ENCODE measurements at places on chromosomes 3 and 15. TPM values are rescaled to one million over a fixed set of nuclear protein-coding genes. Genes with fewer than 3 reads are reported as not detected.

LTK gene
- 5.4 TPM for total RNA-seq

CHRM5 gene
- total RNA-seq: not detected

CAPN3 gene
- total RNA-seq: 0.54 TPM

PKM gene
- total RNA-seq: 1,606 TPM

PLA1A gene
- not detected for total RNA-seq

TMEM62 gene
- 2.8 TPM for total RNA-seq

FANCD2OS gene
- total RNA-seq: not detected

ATR gene
- total RNA-seq: 28.3 TPM

XCR1 gene
- not detected for total RNA-seq

CHRNA7 gene
- 3.7 TPM for total RNA-seq

CKMT1B gene
- 1.6 TPM for total RNA-seq

MAP1A gene
- total RNA-seq: 83.8 TPM

SLC38A3 gene
- 0.31 TPM for total RNA-seq

CILP gene
- 0.04 TPM for total RNA-seq

TP63 gene
- 4.9 TPM for total RNA-seq

DCUN1D1 gene
- total RNA-seq: 75.3 TPM

SLC22A13 gene
- 1.1 TPM for total RNA-seq

C15orf61 gene
- 6.0 TPM for total RNA-seq

COX17 gene
- total RNA-seq: 49.7 TPM

SLC28A1 gene
- not detected for total RNA-seq

IQCH gene
- total RNA-seq: 2.5 TPM

CX3CR1 gene
- not detected for total RNA-seq

GP9 gene
- not detected for total RNA-seq

GRAMD2A gene
- 0.20 TPM for total RNA-seq

C3orf70 gene
- 0.26 TPM for total RNA-seq

MAGI1 gene
- 36.1 TPM for total RNA-seq

MFGE8 gene
- 118 TPM for total RNA-seq

IL17RC gene
- total RNA-seq: 9.3 TPM

ULK3 gene
- 53.3 TPM for total RNA-seq

HDDC3 gene
- 22.6 TPM for total RNA-seq

TMEM266 gene
- not detected for total RNA-seq

GRK7 gene
- not detected for total RNA-seq

EIF4G1 gene
- total RNA-seq: 475 TPM

ZNF660 gene
- total RNA-seq: 5.8 TPM

RPL15 gene
- 1,939 TPM for total RNA-seq

CNTN4 gene
- 5.7 TPM for total RNA-seq

GPR62 gene
- total RNA-seq: not detected

COL6A5 gene
- total RNA-seq: 0.32 TPM

All from A673 (cell line).